Neuronal stem cell (in vitro differentiated cells): ENCODE measurements at places on chromosomes 7 and 10.
A peak's percentile ranks its signal among the peaks of the same experiment; 100 is the strongest.

- no peak for DNase-seq
Measured at GRCh38 chr10:45227456-45227855, 88.0 kb downstream of the OR13A1 start.

GRCh38 chr10:44949915-44950314 is 9.7 kb upstream of the RASSF4 start:
- no peak for DNase-seq

GRCh38 chr7:41955893-41956675 is 253.2 kb upstream of the INHBA start:
- peak; percentile 59 for DNase-seq

DNA sequence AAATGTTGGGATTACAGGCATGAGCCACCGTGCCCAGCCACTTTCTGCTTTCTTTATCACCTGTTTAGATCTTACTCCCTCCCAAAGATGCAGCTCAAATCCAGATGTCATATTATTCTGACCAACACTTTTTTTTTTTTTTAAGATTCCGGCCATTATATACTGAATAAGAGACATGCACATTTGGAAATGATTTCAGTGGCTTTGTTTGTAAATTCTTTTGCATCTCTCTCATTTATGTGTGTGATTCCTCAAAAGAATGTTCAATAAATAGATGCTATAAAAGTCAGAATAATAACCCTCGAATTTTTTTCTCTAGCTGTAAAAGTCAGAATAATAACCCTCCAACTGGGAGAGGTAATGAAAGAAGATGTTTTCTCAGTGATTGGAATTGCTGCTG is 25.4 kb downstream of the HECW1 start:
- no peak for DNase-seq

GRCh38 chr10:44245601-44245938 is 139.3 kb downstream of the CXCL12 start:
- DNase-seq, result no peak

DNA sequence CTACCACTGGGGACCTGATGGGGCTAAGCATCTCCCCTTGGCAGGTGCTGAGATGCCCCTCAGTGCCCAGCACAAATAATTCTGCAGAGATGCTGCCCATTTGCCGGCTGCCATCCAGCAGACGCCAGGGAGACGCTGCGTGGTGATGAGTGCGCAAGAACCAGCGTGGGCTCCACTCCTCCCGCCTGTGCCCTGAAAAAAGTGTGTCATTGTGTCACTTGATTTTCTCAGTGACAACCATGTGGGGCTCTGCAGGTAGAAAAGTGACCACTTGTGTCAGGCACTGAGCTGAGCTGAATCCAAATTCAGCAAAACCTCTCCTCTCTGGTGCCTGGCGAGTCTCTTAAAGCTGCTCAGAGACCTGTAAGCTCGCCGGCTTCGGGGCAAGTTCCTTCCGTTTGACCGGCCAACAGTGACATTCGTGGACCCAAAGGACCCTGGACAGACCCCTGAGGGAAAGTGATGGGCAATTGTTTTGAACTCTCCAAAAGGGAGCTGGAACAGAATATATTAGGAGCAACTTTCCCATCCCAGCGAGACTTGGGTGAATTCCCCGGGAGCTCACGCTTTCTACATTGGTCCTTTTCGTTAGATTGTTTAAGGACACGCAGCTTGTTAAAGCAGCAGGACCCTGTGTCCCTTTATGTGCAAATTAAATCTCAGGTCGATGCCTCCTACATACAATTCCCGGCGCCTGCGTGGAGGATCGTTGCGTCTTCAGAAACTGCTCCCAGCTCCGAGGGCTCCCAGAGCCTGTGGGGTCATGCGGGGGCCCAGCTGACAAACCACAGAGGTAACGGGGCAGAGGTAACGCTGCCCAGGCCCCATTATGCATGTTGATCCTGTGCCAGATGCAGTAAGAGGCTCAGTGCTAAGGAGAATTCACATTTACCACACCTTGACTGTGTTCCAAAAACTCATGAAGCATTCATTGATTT is 332.7 kb downstream of the ADARB2 start:
- no peak for DNase-seq

DNA sequence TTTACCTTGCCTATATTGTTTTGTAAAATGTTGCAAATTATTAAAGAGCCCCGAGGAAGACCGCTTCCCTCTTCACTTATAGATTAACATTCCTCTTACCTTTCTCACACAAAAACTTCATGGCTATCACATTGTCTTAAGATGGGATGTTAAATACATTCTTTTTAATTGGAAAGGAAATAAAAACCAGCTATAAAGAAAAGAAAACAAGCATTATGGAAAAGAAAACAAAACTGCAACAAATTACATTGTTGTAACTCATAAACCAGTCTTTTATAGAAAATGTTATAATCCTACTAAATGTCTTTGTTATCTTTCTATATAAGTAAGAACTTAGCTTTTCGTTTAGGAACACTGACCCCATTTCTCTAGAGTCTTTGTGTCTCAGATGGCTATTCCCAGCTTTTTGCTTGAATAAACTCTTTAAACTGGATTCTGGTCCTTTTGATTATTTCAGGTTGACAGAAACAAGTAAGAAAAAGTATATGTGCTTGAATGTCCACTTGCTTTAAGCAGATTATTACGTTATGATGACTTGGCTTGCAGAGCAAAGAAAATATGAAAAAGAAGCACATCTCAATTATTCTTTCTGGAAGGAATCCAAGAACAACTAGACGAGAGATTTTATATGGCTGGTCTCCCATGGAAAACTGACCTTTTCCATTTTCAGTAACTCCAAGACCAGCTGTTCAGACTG is 128.2 kb downstream of the AKR1D1 start:
- DNase-seq, result no peak

DNA sequence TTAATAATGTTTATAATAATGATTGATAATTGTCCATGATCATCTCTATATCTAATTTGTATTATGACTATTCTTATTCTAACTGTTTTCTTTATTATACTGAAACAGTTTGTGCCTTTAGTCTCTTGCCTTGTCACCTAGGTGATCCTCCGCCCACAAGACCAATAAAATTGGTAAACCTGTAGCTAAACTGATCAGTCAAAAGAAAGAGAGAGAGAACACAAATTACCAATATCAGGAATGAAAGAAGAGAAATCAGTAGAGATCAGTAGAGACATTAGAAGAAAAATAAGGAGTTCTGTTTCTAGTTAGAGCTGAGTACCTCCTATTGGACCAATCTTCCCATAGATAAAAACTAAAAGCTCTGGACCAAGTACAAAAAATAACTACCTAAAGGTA is 6.1 kb upstream of the COA1 start:
- no peak for DNase-seq

DNA sequence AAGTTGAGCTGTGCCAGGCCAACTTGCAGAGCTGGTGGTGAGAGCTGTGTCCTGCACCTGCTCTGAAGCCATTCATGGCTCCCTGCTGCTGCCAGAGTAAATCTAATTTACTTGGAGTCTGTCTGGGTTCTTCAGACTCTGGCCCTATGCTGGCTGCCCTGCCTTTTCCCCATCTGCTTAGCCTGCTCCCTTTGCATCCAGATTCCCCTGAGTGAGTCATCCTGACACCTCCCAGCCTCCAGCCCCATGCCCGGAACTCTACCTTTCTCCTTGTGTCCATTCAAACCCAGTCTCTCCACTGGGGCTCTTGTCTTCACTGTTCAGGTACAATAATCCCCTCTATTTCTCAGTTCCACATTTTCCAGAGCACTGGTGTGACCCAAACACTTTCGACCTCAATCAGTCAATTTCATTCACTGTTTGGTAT is 434.4 kb upstream of the ZMIZ1 start:
- DNase-seq, result no peak

- DNase-seq, result no peak
Measured at GRCh38 chr10:12390733-12391132, 41.4 kb downstream of the CAMK1D start.

GRCh38 chr10:112533916-112534315 is 86.9 kb downstream of the VTI1A start:
- DNase-seq, result no peak

DNA sequence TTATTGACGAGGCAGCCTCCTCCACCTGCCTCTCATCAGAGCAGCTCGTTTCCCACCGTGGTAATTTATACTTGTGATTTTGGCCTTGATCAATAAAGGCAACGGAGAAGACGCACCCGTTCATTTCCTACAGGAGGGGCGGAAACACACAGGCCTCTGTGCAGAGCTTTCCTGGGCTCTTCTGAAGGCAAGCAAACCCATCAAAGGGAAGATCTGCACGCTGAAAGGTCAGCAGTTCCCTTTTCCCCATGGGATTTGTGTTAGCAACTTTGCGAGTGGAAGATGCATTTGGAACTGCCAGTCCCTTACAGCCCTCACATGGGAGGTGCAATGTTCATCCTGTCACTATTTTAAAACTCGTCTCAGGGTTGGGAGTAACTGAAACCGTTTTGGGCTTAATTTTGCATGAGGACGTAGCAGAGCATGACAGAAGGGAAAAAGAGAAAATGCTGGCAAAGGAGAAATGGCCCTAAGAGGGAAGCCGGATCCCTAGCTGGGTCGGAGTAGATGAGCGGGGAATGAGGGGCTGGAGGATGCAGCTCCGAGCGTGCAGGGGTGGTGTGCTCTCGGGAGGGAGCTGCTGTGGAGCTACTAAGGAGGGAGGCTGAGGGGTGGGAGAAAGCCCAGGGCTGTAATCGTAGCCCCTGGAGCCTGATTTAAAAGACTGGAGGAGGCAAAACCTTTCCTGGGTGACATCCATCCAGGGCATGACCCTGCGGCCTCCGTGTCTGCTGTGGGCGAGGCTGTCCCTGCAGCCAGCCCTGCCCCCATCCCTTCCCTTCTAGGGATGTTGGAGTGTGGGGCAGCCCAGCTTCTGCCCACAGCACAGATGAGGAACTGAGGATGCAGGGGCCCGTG is 111.1 kb upstream of the FAM20C start:
- DNase-seq, result no peak

GRCh38 chr7:195010-195829 is 2.8 kb downstream of the FAM20C start:
- no peak for DNase-seq

DNA sequence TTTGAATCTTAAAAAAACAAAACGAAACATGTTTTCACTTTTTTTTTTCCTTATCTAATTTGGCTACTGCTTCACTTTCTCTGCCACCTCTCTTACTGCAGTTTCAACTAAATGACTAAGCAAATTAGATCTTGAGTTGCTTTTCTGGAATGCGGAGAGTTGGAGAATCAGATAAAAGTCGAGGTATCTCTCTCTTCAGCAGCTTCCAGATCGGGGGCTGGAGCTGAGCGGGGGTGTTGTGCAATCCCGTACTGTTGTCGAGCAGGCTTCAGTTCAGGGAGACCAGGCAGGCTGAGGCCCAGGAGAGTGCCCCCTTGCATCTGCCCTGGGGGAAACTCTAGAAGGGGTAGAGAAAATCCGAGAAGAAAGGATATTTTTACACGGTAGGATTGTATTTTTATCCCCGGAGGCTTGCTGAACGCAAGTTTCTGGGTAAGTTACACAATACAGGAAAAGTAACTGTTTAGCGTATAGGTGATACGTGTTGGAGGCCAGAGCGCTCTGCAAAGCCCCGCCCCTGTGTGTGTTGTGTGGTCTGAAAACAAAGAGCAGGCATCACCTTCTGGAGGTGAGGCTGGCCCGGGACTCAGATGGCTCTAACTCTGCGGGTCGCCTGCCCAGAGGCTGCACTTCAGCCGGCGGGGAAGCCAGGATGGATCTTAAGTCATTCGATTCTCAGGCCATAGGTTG is 116.6 kb downstream of the KLF6 start:
- no peak for DNase-seq

DNA sequence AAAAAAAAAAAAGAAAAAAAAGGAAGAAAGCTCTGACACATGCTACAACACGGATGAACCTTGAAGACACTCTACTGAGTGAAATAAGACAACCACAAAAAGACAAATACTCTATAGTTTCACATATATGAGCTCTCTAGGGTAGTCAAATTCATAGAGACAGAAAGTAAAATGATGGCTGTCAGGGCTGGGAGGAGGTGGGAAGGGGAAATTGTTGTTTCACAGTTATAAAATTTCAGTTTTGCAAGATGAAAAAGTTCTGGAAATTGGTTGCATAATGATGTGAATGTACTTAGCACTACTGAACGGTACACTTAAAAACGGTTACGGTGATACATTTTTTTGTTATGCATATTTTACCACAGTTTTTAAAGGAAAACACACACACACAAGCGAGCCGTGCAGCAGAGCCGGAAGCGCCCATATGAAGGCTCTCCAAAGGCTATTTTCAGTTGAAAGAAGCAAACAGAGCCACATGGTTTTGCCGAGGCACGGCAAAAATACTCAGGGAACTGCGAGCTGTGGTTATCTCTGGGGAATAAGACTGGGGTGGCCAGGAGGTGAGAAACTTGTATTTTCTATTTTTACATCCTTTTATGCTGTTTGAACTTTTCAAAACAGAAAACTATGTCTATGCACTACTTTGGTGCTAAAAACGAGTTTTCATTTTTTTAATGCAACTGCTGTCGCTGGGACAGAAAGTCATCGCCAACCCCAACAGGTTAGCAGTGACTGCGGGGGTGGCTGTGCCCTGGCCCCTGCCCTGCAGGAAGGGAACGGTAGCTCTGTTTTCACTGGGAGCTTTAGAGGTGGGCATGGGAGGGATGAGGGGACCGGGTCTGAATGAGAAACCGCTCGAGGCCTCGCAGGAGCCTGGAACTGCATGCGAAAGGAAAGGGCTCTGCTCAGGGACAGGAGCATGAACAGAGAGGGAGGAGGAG is 132.9 kb downstream of the OAT start:
- DNase-seq, result no peak

DNA sequence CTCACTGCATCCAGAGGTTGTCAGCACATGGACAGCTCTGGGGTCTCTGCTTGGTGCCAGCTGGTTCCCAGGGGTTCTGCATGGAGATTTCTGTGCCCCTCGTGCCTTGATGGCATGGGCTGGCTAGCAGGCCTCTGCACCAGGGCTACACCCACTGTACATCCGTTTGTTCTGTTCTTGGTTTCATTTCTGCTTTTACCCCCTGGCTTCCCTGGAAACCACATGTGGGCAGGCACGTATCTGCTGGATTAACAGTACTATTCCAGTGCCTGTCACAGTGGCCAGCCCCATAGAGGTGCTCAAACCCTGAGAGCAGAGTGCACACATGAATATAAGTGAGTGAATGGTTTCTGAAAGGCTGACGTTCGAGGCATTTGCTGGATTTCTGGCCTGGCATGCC is 207.2 kb upstream of the GPR26 start:
- DNase-seq, result no peak

DNA sequence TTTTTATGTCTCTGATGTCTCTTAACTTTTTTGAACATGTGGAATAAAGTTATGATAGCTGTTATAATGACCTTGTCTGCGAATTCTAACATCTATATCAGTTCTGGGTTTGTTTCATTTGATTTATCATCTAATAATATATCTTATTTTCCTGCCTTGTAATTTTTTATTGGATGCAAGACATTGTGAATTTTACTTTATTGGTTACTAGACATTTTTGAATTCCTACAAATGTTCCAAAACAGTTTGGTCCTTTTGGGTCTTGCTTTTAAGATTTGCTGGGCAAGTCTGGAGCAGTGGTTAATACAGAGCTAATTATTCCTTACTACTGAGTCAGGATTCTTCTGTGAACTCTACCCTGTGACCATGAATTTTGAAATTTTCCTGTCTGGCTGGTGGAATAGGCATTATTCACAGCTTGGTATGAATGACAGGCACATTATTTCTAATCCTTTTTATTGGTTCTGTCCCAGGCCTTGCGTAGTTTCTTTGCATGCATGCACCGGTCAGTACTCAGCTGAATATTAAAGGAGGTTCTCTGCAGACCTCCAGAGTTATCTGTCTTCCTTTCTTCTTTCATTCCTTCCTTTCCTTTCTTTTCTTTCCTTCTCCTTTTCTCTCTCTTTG is 9.0 kb downstream of the CUTC start:
- DNase-seq, result no peak

GRCh38 chr10:131427281-131427680 is 115.8 kb upstream of the TCERG1L start:
- DNase-seq, result no peak
